Bronchus fibroblast of lung (primary cell): ENCODE measurements at places on chromosomes 3 and 15. TPM values are rescaled to one million over a fixed set of nuclear protein-coding genes. Genes with fewer than 3 reads are reported as not detected.

Gene HTR3E
- total RNA-seq, result not detected in 2 replicates

Gene ADAMTS9
- 2.5 TPM in 2 replicates for total RNA-seq

Gene SSR3
- 182 and 214 TPM in 2 replicates for total RNA-seq

Gene NR2F2
- 13.8 and 21.4 TPM in 2 replicates for total RNA-seq

Gene GOLGA8T
- total RNA-seq, result 0.15 TPM in 1 of 2 replicates, not detected in the other

Gene MAP1A
- total RNA-seq, result 16.5 and 18.7 TPM in 2 replicates

Gene EAF1
- total RNA-seq, result 12.6 and 13.8 TPM in 2 replicates

Gene CCDC39
- not detected in 2 replicates for total RNA-seq

Gene AHSG
- total RNA-seq, result not detected in 2 replicates

Gene BCHE
- total RNA-seq, result 10.0 and 17.3 TPM in 2 replicates
